ENCODE measurements at places on chromosomes 3 and 15.

GRCh38 chr3:16888785-16889607 is 4.2 kb downstream of the PLCL2 start:
- DNase-seq = no peak

GRCh38 chr3:141272906-141273662 is 41.5 kb downstream of the PXYLP1 start:
- DNase-seq = no peak

- no peak for DNase-seq
Observed at GRCh38 chr3:34956511-34956910, 682.8 kb upstream of the ARPP21 start.

DNA sequence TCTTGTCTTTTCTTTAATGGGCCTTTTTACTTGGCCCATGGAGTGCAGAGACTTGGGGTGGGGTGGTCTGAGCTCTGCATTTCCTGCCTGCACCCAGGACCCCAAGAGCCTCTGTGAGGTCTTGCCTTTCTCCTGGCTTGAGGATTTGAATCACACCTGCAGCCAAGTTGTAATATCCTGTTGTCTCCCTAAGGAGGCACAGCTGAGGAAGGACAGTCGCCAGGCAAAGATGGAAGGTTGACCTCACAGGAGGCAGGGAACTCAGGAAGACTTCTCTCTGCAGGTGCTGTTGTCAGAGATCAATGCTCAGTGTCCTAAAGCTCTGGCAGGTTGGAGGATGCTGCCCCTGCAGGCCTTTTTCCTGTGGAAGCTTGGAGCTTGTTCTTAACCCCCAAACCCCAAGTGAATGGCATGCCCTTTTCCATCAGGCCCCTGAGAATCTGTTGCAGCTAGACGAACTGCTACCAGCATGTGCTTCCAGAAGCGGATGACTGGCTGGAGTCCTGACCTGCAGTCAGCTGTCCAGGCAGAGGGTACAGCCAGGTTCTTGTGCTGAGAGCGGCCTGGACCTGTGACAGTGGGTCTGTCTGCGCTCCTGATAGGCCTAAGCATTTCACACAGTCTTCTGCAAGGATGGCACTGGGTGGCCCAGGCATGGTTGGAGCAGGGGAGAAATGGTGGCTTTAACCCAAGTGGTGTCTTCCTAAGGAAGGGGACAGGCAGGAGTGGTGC is 120.0 kb downstream of the EEFSEC start:
- no peak for DNase-seq

- no peak for DNase-seq
Observed at GRCh38 chr3:110811050-110811449, 260.6 kb upstream of the NECTIN3 start.

DNA sequence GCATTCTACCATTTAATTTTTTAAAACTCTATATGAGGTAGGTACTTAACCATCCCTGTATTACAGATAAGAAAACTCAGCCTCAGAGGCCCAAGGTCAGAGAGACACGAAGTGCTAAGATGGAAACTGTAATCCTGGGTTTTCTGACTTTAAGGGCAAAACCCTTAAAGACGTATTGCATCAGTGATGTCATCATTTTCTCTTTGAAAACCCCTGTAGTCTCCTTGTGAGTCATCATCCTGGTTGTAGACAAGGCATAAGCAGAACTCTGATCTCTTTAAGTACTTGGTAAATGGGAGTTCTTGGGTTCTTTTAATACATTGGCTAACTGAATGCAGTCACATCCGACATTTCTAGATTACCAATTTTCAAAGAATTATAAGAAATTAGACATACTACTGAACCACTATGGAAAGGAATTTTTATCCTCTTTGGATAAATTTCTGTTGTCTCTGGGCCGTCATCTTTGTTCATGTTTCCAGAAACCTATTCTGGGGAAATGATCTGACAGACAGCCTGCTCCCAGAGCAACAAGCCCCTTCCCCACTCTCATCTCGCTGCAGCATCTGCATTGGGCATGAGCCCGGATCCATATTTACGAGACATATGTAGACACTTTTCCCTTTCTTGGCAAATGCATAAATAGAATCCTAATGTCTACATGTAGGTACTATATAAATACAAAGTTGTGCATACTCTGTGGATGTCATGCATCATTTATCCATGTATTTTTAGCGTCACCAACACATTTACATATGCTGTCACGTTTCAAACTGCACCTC is 48.7 kb upstream of the MDFIC2 start:
- DNase-seq = no peak

GRCh38 chr3:118803096-118803476 is 231.6 kb downstream of the IGSF11 start:
- no peak for DNase-seq

- no peak for DNase-seq
Observed at GRCh38 chr3:8266730-8267131, 234.9 kb upstream of the LMCD1 start.

GRCh38 chr3:186540835-186541226 is 3.3 kb downstream of the CRYGS start:
- no peak for DNase-seq

DNA sequence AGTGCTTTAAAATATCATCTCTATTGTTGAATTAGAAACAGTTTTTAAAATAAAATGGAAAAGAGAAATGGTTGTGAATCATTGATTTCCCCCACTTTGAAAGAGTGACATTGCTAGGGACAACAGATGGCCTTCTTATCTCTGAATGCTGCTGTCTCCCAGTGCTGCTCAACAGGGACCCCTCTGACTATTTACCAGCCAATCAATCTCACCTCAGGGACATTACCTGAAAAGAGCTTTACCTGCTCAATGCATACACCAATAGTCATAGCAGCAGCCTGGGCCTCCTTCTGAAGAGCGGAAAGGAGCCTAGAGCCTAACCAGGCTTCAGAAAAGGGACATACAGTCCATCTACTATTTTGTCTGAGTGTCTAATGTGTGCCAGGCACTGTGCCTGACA is 162.8 kb downstream of the CGGBP1 start:
- no peak for DNase-seq

DNA sequence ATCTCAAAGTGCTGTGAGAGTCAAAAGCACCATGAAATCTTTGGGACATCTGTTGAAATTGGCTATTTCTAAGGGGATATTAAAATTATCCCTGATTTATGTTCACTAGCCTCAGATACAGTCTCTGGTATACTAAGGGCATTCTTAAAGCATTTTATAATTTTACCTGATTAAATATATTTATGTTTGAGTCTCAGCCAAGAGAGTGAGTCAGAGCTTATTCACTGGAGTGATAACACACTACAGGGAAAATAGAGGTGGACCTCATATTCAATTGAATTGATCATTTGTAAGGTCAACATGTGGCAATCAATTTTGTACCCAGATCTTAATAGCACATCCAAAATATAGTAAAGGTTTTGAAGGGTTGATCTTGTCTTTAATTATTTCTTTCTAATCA is 733.6 kb downstream of the EPHA3 start:
- no peak for DNase-seq

- no peak for DNase-seq
Observed at GRCh38 chr3:178193846-178194245, 342.4 kb upstream of the KCNMB2 start.

GRCh38 chr3:182212479-182213076 is 500.9 kb downstream of the SOX2 start:
- DNase-seq = peak; percentile 45

DNA sequence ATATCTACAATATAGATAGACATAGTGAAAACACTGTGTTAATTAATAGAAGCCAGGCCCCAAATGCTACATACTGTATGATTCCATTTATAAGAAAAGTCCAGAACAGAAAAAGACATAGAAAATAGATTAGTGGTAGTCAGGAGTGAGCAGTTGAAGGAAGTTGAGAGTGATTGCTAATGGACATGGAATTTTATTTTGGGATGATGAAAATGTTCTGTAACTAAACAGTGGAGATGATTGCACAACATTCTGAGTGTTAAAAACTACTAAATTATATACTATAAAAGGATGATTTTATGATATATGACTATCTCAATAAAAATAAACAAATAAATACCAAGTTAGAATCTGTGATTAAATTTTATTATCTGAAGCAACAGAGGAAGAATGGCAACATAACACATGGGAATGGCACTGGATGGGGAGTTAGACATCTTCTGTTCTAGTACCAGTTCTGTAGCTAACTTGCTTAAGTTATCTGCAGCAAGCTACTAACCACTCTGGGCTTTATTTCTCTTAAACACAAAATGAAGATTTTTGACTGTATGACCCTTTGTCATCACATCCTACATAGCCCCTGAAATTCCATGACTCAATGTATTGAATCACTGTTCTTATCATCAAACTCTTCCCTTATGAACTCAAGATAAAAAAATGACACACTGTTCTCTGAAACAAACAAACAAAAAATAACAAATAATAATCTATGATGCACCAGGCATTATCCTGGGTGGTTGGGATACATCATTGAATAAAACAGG is 612.7 kb downstream of the TBL1XR1 start:
- DNase-seq = no peak

Measured in mucosa of gallbladder (tissue), 1 donor.